ENCODE measurements at places on chromosomes 6 and 20.

DNA sequence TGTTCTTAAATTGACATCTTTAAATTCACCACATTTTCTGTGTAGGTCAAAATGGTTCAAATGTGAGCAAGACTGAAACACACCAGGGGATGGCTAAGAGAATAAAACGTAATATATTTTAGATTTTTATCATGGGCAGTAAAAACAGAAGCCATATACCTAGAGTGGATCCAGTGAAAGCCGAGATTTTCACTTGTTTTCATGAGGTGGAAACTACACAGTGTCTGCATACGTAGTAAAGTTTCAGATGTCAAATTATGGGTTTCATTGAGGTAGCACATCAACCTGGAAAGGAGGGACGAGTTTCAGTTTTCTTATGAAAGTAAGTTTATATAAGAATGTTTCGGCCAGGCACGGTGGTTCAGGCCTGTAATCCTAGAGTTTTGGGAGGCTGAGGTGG, 25.9 kb downstream of the METTL24 start:
- no peak for DNase-seq

DNA sequence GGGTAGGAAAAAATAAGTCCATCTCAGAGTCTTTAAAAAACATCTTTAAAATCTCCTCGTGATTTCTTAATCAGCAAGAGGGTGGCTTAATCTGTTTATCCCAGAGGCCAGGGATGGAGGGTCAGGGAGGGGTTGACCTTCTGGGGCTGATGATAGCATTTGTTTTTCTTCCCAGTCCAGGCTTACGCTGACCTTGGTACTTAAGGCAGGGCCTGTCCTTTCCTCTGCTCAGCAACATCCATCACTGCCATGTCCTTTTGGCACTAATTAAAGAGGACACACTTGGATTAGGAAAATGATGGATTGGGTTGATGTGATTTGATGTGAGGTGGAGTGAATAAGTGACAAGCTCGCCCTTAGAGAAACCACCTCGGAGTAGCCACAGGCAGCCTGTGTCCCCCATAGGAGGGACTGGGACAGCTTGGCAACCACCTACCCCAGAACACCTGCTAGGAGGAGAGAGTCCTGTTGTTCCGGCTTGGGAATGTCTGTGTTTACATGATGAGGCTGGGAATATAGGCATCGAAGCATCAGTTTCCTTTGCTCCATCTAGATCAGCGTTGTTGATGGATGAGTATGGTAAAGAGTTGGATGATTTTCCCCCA, 44.2 kb downstream of the PHACTR3 start:
- DNase-seq, result no peak

GRCh38 chr6:170152124-170152926, 138.6 kb downstream of the DLL1 start:
- peak; percentile 17 for DNase-seq

GRCh38 chr20:39395478-39396291, 433.5 kb downstream of the DHX35 start:
- no peak for DNase-seq

DNA sequence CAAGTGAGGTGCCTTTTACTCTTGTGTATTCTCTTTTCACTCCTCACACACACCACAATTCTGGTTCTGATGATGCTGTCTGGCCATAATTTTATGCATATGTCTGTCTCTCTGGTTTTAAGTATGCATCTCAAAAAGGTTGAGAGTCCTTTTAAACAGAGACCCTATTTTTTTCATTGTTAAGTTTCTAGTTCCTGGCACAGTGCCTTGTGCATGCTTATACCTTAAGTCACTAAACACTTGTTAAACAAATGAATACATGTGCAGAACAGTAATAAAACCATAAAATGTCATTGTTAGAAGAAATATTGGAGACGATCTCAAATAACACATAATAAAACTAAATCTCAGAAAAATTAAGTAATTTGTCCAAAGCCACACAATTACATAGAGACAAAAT, 7.9 kb downstream of the ROS1 start:
- peak; percentile 32 for DNase-seq

GRCh38 chr6:108846101-108846500, 2.1 kb upstream of the ARMC2 start:
- no peak for DNase-seq

DNA sequence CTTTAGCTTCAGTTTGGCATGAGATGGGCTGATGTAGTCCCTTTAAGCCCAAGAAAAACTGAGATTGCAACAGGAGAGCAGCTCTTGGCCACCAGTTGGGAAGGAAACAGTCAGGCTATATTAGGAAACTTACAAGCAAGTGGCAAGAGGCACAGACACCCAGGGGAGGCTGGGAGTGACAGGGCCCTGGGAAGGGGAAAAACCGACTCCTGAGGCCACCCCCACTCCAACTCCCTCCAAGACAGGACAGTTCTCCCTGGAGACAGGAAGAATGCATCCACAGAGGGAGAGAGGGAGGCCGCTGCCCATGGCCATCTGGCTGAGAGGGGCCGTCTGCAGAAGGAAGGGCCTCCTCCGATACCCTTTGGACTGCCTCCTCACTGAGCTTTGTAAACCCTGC, 20.5 kb downstream of the JPH2 start:
- DNase-seq, result peak; percentile 65

GRCh38 chr20:38806855-38807655, 1.6 kb downstream of the PPP1R16B start:
- no peak for DNase-seq

GRCh38 chr6:162220876-162221275, 506.7 kb downstream of the PRKN start:
- DNase-seq, result no peak

- no peak for DNase-seq
Measured at GRCh38 chr6:12842114-12842513, 125.5 kb downstream of the PHACTR1 start.

GRCh38 chr6:47810885-47811284, 29.1 kb downstream of the OPN5 start:
- no peak for DNase-seq

- DNase-seq, result no peak
Measured at GRCh38 chr20:63655249-63655648, 2.0 kb upstream of the STMN3 start.

DNA sequence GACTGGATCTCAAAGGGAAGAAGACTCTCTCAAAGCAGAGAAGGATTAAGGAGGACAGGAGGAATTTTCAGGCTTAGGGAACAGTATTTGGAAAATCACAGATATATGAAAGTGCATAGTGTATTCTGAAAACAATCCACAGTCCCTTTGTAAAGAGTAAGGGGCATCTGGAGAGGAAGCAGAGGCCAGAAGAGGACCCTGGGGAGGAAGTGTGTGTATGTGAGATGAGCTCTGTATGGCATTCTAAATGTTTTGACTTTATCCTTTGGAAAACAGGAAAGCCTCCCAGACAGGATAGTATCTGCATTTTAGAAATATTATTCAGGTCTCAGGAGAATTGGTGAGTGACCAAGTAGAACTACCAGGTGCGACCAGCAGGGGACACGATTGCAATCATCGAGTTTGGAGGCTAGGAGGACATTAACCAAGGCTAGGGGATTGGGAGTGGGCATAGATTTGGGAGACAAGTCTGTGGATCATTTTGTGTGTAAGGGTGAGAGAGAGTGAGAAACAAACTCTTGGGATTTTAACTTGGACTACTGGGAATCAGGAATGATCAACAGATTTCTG, 38.3 kb upstream of the FAM184A start:
- DNase-seq, result no peak

GRCh38 chr6:48135323-48136084, 24.5 kb upstream of the PTCHD4 start:
- peak; percentile 87 for DNase-seq

GRCh38 chr6:45807311-45808041, 208.2 kb downstream of the CLIC5 start:
- no peak for DNase-seq

- peak; percentile 73 for DNase-seq
Measured at GRCh38 chr6:11854408-11855165, 76.0 kb upstream of the ADTRP start.

GRCh38 chr6:77650098-77650663, 2.7 kb upstream of the MEI4 start:
- DNase-seq, result no peak

DNA sequence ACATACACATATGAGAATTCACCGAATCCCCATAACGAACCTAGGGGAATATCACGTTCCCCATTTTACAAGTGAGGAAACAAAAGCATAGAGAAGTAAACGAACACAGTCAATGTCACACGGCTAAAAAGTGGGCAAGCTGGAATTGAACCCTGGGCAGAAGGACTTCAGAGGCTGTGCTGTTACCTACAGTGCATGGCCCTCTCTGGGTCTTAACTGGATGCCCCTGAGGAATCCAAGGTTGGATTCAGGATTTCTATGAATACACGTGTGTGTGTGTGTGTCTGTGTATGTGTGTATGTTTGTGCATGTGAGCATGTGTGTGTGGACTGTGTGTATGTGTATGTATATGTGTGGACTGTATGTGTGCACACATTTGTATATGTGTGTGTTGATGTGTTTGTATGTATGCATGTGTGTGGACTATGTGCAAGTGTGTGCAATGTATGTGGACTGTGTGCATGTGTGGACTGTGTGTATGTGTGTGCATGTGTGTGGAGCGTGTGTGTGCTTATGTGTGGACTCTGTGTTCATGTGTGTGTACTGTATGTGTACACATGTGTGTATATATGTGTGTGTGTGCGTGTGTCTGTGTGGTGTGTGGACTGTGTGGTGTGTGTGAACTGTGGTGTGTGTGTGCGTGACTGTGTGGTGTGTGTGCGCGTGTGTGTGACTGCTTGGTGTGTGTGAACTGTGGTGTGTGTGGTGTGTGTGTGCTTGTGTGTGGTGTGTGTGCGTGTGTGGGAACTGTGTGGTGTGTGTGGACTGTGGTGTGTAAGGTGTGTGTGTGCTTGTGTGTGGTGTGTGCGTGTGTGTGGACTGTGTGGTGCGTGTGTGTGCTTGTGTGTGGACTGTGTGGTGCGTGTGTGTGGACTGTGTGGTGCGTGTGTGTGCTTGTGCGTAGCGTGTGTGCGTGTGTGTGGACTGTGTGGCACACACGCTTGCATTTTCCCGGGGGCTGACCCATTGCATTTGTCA, 49.0 kb downstream of the HNF4A start:
- DNase-seq, result peak; percentile 10

DNA sequence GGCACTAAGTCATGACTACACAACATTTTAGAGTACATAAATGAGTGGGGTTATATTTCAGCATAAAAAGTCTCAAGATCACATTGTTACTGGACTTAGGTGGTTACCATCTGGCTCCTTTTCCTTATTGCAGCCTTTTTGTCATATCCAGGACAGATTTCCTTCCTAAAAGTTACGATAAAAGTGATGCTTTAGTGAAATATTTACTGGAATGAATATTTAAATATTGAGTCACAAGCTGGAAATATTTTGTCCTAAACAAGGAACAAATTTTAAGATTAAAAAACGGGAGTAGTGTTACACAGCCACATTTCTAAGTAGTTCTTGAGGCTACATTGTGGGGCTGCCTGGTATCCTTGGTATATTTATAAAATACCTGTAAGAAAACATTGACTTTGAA, 52.2 kb downstream of the CDC40 start:
- peak; percentile 39 for DNase-seq

DNA sequence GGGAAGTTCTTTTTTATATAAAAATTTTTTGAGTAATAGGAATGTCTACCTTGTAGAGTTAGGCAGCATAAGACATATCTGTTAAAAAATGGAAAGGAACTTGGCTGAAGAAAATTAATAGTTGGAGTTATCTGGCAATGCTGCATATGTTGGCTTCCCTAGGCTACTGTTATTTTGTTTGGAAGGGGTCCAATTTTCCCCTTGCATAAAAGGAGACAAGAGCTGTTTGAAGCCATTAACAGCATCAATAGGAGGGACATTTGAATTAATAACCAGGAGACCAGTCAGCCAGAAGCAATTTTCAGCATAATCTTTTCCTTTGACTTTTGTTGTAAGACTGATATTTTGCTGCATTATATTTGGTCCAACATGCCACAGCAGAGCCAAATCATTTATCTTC, 80.9 kb upstream of the TAB2 start:
- DNase-seq, result peak; percentile 87

DNA sequence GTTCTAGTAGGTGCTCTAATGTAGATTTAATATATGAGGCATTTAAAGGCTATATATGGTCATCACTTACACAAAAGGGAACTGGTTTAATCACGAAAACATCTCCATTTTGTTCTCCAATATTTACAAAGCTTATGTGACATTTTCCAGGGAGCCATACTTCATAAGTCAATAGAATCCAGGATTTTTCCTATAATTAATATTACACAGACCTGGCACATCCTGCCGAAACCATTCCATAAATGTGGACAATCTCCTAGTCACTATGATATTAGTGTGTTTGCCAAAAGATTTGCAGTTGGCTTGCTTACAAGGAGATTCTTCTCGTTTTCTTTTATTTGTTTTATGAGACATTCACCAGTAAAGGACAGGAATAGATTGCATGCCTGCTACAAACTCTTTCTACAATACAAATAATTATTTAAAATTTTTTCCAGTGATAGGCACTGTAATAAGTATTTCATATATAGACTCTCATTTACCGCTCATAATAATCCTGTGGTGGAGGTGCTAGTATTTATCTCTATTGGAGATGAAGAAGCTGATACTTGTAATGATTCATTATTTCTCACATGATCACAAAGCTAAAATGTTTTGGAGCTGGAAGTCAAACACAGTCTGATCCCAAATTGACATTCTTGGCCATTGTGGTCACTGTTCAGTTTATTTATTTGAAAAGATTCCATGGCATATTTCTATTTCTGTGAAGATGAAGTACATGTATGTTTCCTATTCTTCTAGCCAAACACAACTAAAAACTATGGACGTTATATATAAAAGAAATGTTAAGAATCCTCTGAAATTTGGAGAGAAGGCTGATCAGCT, 597.0 kb downstream of the HTR1B start:
- no peak for DNase-seq

DNA sequence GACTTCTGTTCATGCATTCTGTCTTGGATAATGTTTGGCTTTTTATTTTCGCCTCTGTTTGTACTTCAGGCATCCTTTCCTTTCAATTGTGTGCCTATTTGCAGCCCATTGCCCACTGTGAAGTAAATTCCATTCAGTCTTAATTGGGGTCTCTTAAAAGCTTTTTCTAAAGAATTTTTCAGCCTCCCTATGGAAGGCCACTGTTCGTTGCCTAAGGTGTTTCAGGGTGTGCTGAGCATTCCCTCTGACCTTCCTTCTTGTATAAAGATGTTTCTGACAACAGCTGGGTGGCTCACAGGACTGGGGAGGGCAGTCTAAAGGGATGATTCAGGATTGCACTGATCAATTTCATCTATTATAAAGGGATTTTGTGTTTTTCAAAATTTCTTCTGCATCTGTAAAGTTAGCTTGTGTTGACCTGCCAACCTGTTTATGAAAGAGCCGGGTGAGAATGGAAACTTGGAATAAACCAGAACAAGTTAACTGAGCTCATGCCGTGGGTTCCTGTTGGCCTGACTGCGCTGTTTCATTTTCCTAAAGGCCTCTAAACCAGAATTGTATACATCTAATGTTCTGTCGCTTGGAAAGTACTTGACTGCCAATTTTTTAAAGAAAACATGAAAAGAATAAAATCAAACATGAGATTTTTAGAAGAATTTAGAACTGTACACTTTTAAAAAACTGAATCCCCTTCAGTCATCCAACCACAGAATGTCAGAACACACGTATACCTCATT, 14.3 kb downstream of the PHACTR2 start:
- DNase-seq, result no peak
